ENCODE measurements at places on chromosomes 4 and X.
A peak's percentile ranks its signal among the peaks of the same experiment; 100 is the strongest.

DNA sequence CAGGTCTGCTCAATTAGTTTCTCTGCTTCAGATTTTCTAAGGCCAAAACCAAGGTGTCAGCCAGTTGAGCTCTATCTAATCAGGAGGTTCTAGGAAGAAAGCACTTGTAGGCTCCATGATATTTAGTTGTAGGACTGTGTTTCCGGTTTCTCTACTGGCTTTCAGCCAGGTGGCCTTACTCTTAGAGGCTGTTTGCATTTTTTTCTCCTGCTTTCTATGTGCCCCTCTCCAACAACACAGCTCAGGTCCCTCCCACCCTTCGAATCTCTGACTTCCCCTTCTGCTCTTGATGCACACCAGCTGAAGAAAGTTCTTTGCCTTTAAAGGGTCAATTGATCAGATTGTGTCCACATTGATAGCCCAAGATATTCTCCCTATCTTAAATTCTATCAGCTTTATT is 245.2 kb downstream of the RAB28 start:
- no peak for DNase-seq

DNA sequence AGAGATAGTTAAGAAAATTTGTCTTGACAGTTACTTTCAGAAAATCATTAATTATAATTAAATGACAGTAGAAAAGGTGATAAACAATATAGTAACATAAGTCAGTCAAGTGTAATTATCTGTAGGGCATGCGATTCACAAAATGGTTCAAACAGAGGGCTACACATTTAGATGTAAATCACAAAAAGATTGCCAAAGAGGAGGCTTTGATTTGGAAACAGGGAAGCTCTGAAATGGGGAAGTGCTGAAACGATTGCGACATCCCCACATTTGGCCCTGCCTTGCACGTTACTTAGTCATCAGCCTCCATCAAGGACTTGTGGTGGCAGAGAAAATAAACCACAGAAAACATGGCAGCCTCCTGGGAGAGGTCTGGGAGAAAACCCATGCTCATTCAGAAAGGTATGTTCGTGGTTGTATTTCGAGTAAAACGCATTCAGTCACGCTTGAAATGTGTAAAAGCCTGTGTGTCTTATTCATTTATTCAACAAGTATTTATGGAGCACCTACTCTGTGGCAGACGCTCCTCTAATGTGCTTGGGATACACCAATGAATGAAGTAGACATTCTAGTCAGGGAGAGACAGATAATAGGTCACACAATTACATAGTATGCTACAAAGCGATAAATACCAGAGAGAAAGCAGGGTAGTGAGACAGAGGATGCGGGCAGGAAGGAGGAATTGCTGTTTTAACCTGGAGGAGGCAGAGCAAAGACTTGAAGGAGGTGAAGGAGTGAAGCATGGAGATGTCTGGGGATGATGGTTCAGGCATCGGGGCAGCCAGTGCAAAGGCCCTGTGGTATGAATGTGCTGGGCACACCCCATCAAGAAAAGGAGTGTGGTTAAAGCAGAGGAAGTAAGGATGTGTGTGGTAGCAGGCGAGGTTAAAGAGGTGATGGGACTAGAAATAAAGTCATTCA is 7.8 kb downstream of the RBM47 start:
- DNase-seq = no peak

DNA sequence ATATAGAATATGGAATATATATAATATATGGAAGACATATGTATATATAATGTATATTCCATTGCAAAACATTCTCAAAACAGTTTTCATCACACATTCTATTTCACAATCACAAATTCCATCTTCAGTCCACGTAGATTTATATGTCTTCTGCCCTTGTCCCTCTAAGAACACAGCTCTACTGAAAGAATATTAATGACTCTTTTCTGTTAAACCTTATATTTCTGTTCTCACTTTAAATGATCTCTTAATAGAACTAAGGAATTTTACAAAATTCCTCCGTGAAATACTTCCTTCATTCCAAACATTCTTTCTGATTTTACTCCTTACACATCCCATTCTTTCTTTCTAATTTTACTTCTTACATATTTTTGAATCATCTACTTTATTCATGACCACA is 1043.1 kb upstream of the PABPC4L start:
- no peak for DNase-seq

- DNase-seq = peak; percentile 81
Measured at GRCh38 chr4:16083241-16084191, at the start of gene PROM1. Gene PROM1, minus strand, starts transcription at chr4:16084023. Its CDS starts 8,117 bp downstream, at chr4:16075906.

- DNase-seq = no peak
Measured at GRCh38 chr4:74379912-74380311, 15.0 kb downstream of the EREG start.

DNA sequence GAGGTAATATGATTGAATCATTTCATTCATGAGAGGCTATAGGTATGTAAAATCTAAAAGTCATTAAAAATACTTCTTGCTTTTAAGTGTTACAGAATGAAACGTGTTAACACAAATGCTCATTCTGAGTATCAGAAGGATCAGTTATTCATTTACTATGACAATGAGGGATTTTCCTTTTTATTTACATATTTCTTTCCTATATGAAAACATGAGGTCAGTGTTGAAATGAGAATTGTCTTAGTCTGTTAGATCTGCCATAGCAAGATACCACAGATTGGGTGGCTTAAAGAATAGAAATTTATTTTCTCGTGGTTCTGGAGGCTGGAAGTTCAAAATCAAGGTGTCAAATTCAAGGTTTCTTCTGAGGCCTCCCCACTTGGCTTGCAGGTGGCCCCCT is 181.2 kb downstream of the ARHGAP10 start:
- no peak for DNase-seq

- DNase-seq = no peak
Measured at GRCh38 chr4:140497405-140497746, 717 bp downstream of the MGAT4D start.

DNA sequence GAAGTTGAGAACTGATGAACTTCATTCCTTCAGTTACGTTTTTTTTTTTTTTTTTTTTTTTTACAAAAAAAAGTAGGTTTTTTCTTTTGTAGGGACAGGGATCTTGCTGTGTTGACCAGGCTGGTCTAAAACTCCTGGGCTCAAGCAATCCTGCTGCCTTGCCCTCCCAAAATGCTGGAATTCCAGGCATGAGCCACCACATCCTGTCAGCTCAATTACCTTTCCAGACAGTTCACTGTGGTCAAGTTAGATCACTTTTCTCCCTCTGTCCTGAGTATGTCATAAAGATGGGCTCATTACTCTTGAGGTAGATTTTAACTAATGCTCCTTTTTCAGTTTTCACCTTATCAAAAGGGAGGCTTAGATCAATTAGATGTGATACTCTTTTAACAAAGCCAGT is 10.8 kb upstream of the NR3C2 start:
- no peak for DNase-seq

DNA sequence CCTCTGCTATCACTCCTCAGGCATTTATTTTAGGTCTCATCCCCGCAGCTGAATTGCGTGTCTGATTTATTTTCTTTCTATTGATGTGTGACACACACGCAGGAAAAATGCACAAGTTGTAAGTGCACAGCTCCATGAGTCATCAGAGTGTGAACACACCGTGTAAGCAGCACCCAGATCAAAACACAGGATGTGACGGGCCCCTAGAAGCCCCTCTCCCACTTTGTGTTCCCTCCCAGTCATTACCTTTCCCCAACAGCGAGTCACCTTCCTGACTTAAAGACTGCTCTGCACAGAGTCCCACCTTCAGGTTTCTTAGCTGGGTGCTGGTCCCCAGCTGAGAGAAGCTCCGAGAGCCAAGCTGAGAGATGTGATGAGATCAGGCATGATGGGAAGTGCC is 436.7 kb downstream of the MID1IP1 start:
- DNase-seq = no peak

DNA sequence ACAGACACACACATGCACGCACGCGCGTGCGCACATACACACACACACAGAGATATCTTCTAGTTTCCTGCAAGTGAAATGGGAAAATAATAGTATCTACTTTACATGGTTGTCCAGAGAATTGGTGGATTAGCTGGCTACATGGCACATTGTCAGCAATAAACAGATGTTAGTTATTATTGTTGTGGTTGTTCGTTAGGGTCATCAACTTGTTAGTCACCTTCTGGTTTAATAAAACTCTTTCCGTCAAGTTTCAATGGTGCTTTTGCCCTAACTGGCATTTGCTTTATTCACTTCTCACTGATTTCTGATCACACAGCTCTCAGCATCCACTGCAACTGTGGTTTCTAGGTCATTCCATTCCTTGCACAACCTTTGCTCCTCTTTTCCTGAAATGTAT is 25.4 kb upstream of the RASL11B start:
- DNase-seq = no peak

DNA sequence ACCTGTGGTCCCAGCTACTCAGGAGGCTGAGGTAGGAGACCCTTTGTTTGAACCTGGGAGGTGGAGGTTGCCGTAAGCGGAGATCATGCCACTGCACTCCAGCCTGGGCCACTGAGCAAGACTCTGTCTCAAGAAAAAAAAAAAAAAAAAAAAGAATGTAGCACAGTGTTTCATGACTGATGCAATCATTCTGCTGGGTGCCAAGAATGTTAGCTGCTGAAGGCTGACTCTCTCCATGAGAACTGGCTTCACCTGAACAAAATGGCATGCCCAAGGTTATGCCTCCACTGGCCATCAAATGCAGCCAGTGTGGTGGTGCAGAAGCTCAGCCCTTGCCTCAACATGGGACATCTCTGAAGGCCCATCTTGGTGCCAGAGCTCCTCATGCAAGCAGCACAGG is 412.1 kb downstream of the ADAM29 start:
- no peak for DNase-seq

GRCh38 chr4:6495296-6495590 is 22.8 kb upstream of the PPP2R2C start:
- DNase-seq = no peak

- DNase-seq = no peak
Measured at GRCh38 chr4:110164856-110165255, 33.6 kb downstream of the ELOVL6 start.

DNA sequence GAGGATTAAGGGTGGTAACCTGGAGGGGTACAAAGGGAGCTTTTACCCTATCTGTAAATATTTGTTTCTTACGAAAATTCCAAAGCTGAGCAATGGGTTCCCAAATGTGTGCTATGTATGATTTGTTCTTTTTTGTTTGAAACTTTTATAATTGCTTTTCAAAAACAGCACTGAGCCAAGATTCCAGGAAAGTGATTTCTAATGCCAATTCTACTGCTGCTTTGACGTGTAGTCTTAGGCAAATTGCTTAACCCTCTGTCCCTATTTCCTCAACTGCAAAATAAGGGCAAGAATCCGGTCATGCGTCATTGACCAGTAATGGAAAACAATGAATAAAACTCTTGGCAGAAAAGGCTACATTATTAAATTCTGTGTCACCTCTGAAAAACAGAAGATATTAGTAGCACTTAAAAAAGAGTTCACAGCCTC is 454.7 kb downstream of the IL15 start:
- no peak for DNase-seq

GRCh38 chr4:129148892-129149291 is 52.9 kb downstream of the C4orf33 start:
- DNase-seq = no peak

GRCh38 chrX:39577206-39577984 is 520.4 kb downstream of the BCOR start:
- no peak for DNase-seq

GRCh38 chr4:91116861-91117260 is 989.7 kb downstream of the CCSER1 start:
- peak; percentile 15 for DNase-seq

DNA sequence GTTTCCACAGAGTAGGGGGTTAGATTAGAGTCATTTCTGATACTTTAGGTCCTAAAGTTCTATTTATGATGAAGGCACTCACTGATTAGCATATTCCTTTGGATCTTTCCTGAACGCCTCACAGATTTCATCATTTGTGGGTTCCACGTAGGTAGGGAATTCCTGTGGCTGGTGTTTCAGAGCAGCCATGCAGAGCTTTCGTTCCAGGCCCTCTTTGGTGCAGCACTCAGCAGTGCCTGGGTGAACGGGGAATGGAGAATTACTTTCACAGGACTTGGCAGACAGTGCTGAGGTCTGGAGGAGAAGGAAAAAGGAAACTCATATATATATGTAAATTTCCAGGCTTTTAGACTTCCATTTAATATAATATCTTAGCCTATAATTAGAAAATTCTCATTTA is 18.5 kb downstream of the GC start:
- DNase-seq = no peak

- peak; percentile 41 for DNase-seq
Measured at GRCh38 chr4:102449751-102450352, 51.3 kb upstream of the NFKB1 start.

DNA sequence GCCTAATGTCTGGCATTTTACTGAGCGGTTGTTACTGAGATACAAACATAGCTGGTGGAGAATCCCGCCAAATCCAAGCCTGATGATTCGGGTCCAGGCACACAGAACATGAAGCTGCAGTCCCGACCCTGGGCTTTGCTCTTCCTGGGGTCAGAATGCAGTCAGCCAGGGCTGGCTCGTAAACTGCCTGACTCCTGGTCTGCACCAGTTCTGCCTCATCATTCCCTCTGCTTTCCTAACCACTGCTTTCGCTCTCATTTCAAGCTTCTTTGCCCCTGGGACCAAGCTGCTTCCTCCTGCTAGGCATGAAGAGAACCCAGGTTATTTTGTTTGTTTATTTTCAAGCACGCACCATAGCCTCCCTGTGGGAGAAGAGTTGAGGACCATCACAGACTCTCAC is 39.3 kb downstream of the GATB start:
- DNase-seq = no peak

DNA sequence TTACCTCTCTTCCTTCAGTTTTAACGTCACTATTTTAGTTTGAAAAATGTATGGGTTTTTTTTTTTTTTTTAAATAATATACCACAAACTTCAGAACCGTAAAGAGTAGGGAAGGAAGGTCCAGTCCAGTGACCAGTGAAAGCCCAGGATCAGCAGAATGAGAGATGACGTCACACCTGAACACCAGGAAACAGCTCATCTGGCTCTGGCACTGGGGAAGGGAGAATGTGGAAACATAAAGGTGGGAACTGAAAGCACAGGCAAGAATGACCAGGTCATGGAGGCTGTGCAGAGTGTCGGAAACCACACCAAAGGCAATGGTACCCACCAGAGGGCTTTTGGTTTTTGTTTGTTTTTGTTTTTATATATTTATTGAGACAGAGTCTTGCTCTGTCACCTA is 141.2 kb downstream of the DHX15 start:
- no peak for DNase-seq

All from SK-N-SH (cell line).